ENCODE measurements at places on chromosomes 2 and 18. TPM values are rescaled to one million over a fixed set of nuclear protein-coding genes. Genes with fewer than 3 reads are reported as not detected.

DNA sequence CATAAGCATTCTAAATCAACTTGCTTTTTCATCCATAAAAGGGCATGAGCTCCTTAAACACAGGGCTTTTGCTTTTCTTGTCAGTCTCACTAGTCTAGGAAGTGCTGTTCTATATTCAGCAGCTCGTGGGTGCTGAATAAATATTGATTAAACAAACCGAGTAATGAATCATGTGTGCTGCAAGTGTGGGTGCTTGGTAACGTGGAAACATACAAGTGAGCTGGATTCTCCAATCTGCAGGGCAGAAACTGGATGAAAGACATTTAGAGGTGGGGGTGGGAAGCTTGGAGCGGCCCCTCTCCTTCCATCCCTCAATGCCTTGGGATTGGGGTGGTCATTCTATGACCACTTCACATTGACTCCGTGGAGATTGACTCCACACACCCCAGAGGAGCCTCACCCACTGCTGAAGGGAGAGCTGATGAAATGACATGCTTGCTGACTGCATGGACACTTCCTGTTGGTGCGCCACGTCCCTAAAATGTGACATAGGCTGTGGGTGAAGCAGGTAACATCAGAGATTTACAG is 114.6 kb downstream of the DOCK10 start:
- no peak for DNase-seq

Gene REG3G
- total RNA-seq = not detected

DNA sequence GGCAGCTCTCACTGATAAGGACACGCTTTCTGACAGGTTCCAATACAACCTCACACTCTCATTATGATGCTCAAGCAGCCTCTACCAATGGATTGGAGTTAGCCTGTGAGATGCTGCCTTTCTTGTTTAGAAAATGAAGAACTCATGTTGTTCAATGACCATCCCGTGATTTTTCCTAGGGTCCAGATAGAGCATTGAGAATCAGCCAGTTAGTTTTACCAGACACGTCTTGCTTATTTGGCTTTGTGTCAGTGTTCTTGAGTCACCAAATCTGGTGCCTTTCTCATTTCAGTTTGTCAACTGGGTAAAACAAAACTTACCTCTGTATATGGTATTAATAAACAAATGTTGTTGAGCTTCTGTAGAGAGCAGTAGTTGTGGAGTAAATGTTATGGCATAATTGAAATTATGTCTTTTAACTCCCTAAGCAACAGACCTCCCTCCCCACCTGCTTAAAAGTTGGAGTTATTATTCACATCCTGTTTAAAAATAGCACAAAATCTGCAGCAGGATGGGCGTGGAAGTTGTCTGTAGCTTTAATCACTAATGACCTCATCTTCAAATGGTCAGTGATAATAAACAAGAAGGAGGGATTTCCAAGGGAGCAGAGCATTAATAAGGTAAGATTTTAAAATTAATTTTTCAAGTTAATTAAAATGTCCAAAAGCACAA is 167.3 kb downstream of the HRH4 start:
- DNase-seq = no peak

- no peak for DNase-seq
Measured at GRCh38 chr2:112255875-112256274, 1.0 kb upstream of the ZC3H8 start.

- no peak for DNase-seq
Measured at GRCh38 chr2:111711270-111711669, 172.7 kb downstream of the ANAPC1 start.

Gene BABAM2
- 31.8 TPM for total RNA-seq

DNA sequence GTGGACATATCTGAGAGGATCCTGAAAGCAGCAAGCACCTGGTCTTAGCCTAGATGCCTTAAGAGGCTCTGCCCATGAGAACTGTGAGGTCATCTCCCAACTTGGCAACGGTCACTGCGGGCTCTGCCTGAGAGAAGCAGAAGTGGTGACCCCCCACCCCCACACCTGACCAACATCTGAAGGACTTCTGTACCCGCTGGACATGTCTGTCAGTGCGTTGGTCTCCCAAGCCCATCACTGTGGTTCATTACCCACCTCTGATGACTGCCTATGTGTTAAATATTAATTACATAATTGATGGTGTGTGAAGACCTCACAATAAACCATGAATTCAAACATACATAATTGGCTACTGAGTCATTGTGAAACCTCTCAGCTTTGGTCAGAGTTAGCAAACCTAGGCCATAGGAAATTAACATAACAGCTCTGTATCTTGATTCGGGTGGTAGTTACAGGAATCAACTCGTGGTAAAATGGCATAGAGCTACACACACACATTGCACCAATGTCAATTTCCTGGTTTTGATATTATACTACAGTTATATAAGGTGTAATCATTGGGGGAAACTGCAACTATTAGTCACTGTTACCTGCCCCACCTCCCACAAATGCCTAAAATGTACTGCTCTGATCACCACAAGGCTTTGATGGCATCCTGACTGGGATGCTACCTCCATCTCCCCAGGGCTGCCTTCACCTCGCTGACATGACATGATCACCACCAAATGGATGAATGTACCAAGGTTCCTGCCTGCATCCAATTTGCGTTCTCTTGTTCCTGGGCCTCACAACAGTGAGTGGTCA is 4.3 kb upstream of the GALNT1 start:
- no peak for DNase-seq

Gene UPP2
- not detected for total RNA-seq

GRCh38 chr18:70421471-70422390 is 132.9 kb downstream of the SOCS6 start:
- DNase-seq = no peak

DNA sequence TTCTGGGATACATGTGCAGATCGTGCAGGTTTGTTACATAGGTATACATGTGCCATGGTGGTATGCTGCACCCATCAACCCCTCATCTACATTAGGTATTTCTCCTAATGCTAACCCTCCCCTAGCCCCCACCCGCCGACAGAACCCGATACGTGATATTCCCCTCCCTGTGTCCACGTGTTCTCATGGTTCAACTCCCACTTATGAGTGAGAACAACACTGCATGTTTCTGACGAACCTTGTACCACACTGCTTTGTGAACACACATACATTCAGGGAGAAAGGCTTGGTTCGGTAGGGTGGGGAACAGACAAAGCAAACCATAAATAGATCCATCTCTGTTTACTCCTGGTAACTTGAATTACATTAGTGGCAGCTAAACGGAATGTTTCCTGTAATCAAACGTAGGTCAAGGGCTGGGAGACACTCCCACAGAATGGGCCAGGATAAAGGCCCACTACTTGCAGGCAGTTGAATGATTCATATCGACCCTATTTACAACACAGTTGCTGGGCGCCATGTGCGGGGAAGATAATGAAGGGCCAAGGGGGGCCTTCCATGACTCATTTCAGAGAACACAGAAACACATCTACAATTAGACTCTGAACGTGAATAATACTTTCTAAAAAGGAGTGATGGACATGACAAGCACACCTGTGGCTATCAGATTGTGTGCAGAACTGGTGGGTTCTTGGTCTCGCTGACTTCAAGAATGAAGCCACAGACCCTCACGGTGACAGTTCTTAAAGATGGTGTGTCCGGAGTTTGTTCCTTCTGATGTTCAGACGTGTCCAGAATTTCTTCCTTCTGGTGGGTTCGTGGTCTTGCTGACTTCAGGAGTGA is 56.8 kb upstream of the KIDINS220 start:
- no peak for DNase-seq

DNA sequence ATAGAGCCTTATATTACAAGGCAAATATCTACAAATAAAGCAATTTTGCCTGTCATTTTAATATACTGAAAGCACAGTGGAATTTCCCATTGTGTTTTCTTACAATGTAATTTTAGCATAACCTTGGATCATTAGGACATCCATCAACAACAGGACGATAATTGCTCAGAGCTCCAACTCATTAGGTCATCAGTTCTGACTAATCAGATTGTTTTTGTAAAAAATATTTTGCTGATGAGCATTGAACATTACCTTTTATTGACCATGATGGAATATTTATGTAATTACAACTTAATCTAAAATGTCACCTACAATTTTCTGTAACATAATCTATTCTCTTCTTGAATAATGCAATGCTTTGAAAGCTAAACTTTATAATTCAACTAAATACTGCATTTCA is 215.3 kb upstream of the DSEL start:
- no peak for DNase-seq

GRCh38 chr18:25443776-25444175 is 91.8 kb upstream of the ZNF521 start:
- DNase-seq = no peak

Gene GALNT5
- 2.4 TPM for total RNA-seq

Measured in cardiac muscle cell (in vitro differentiated cells and primary cell).